ENCODE measurements at places on chromosomes 12 and 14.

- DNase-seq: no peak
Observed at GRCh38 chr14:61652526-61653262, 42.6 kb upstream of the HIF1A start.

DNA sequence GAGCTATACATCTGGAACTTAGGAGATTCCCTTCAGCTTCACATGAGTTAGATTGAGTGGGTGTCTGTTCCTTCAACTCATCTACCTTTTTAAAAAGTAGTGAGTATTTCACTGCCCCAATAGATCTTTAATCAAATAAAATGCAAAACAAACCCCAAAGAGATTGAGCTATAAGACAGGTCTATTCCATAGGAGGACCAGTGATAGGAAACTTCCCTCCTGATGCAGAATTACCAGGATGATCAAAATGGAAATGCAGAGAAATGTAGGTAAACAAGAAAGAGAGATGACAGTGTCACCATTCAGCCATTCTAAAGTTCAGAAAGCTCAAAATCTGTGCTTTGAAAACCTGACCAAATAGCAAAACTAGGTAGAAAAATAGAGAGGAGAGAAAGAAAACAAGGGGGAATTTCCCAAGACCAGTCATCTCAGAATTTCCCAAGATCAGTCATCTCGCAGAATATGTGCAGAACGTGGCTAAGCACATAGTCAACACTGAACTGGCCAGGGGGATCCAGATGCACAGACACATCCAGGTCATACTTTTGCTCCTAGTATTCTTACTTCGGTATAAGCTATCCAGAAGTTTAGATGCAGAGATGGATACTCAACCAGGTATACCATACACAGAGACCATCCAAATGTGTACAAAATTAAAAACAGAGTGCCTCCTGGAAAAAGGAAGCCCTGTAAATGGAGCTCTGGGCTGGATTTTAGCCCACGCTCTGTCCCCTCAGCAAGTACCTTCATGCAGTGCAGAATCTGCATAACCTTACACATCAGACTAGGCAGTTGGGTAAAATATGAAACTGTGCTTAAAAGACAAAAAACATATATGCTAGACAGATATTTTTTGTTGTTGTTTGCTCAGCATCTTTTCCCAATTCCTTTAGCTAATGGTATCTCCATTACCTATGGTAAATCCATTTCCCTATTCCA lies 27.4 kb downstream of the SLC41A2 start:
- DNase-seq: no peak

- no peak for DNase-seq
Observed at GRCh38 chr14:91009501-91010152, 50.8 kb downstream of the RPS6KA5 start.

DNA sequence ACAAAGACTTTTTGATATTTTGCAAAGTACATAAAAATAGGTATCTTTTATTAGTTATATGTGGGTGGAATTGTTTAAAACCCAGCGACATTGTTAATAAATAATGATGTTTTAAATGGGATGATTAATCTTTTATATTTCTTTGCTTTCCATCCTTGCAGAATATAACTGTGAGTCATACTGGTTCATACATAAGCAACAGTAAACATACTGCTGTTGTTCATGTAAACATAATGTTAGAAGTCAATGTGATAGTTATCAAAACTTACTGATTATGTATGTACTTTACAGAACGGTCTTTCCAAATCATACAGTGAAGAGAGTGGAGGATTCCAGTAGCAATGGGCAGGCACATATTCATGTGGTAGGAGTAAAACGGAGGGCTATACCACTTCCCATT lies 119.8 kb downstream of the ARID2 start:
- DNase-seq: no peak

GRCh38 chr12:28951935-28952334 lies 197.1 kb upstream of the FAR2 start:
- no peak for DNase-seq

- DNase-seq: no peak
Observed at GRCh38 chr12:25459541-25459951, 93.5 kb downstream of the LMNTD1 start.

DNA sequence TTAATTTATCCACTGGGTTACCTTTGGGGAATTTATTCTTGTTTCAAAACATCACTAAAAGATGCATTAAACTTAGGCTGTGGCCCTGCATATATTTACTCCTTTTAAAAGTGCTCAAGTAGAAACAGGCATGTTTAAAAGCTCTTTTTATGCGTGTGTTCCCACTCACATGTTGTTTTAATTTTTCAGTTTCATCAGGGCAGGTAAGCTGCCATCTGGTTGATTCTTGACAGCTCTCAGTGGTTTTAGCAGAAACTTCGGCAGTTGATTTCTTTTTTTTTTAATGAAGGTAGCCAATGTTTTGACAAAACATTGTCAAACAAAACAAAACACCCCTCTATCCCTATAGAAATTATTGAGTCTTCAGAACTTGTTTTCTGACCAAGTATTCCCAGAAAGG lies 89.6 kb upstream of the LGR5 start:
- no peak for DNase-seq
